Metanephros (tissue), 2 donors: ENCODE measurements at places on chromosomes 3 and 15. TPM values are rescaled to one million over a fixed set of nuclear protein-coding genes. Genes with fewer than 3 reads are reported as not detected.

CCDC39 gene
- total RNA-seq, result not detected

ISL2 gene
- total RNA-seq, result 0.29 TPM

SEMA3B gene
- 70.1 TPM for total RNA-seq

TICRR gene
- total RNA-seq, result 4.3 TPM

CCDC80 gene
- 44.0 TPM for total RNA-seq

TGM4 gene
- not detected for total RNA-seq

FETUB gene
- total RNA-seq, result not detected

PODXL2 gene
- total RNA-seq, result 37.0 TPM

ZPLD1 gene
- total RNA-seq, result 0.12 TPM

PTPN23 gene
- 25.9 TPM for total RNA-seq

PXYLP1 gene
- 24.4 TPM for total RNA-seq

CYP1A2 gene
- total RNA-seq, result not detected

PSMD6 gene
- total RNA-seq, result 60.3 TPM

GUCA1C gene
- not detected for total RNA-seq

THAP10 gene
- total RNA-seq, result 2.8 TPM

DOCK3 gene
- 0.88 TPM for total RNA-seq

APBA2 gene
- 15.9 TPM for total RNA-seq

SLC28A2 gene
- 0.23 TPM for total RNA-seq

CAND2 gene
- 19.4 TPM for total RNA-seq

THRB gene
- total RNA-seq, result 22.3 TPM

SCG5 gene
- total RNA-seq, result 7.6 TPM

FANCI gene
- 15.5 TPM for total RNA-seq

PRRT3 gene
- 3.3 TPM for total RNA-seq

GP5 gene
- 1.6 TPM for total RNA-seq

CHRNA7 gene
- total RNA-seq, result 5.0 TPM

USP8 gene
- total RNA-seq, result 59.3 TPM

C3orf22 gene
- 0.12 TPM for total RNA-seq

CELSR3 gene
- 0.70 TPM for total RNA-seq

SOX14 gene
- total RNA-seq, result not detected

KY gene
- total RNA-seq, result 27.6 TPM

OR5K2 gene
- not detected for total RNA-seq

NANOGP8 gene
- 1.7 TPM for total RNA-seq

SSR3 gene
- total RNA-seq, result 90.7 TPM

C3orf80 gene
- total RNA-seq, result 0.53 TPM

WDR72 gene
- total RNA-seq, result 48.2 TPM

NTRK3 gene
- 27.2 TPM for total RNA-seq

FILIP1L gene
- 16.6 TPM for total RNA-seq

C2CD4A gene
- total RNA-seq, result 0.35 TPM

AQP9 gene
- 3.2 TPM for total RNA-seq

ARHGEF26 gene
- total RNA-seq, result 12.0 TPM
